ENCODE measurements at places on chromosomes 3 and 15.

DNA sequence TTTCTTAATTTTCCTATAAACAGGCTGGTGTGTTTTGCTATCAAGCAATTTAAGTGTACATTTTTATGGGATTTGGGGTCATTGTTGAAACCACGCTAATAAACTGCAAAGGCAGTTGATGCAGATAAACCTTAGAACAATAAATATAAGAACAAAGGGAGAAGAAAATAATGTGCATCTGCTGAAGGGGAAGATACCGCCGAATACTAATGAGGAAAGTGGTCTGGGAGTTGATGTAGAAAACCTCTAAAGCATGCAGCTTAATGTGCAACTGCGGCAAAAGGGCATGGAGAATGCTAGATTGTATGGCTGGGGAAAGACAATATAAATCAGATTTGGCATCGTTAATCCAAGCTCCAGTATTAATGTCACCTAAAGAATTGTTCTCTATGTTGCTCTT is 29.8 kb upstream of the CHL1 start:
- no peak for DNase-seq

DNA sequence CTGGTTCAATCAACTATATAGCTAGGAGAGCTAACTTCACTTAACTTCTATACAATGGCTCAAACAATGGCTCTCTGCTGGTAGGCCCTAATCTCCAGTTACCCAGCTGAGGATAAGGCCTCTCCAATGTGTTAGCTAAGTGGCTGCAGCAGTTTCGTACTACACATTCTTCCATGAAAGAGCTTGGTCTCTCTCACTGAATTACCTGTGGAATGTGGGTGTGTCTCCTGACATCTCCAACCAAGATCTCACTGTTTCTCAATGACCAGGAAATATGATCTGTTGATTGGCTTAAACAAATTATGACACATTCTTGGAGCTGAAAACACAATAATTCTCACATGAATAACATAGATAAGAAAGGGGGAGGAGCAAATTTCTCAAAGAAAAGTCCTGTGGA is 169.8 kb upstream of the ROBO1 start:
- DNase-seq = no peak

DNA sequence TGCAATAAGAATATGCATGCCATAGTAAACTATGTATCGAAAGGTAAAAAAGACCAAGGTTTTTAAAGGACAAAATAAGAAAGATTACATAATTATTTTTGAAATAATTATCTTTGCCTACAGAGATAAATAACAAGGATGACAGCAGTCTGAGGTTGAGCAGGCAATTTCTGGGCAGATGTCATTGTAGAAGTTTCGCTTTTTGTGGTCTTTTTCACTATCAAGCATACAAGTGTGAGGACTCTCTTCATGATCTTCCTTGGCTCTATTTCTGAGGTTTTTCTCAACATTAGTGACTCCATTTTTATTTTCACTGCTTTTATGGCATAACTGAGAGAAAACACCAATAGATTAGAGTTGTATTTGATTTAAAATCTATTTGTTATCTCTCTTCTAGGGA is 1337.9 kb upstream of the EPHA6 start:
- no peak for DNase-seq

- DNase-seq = no peak
Observed at GRCh38 chr15:58462973-58463663, 31.3 kb downstream of the LIPC start.

- no peak for DNase-seq
Observed at GRCh38 chr3:157594413-157594812, 91.2 kb upstream of the VEPH1 start.

All from T-helper 2 cell treated with Interferon-gamma antibody and Interleukin-4, amounts not matched to agents 5 μg/mL and 100 μg/mL, for 36 hours (primary cell).